ENCODE measurements at places on chromosomes 5 and 9. TPM values are rescaled to one million over a fixed set of nuclear protein-coding genes. Genes with fewer than 3 reads are reported as not detected.
A peak's percentile ranks its signal among the peaks of the same experiment; 100 is the strongest.

DNA sequence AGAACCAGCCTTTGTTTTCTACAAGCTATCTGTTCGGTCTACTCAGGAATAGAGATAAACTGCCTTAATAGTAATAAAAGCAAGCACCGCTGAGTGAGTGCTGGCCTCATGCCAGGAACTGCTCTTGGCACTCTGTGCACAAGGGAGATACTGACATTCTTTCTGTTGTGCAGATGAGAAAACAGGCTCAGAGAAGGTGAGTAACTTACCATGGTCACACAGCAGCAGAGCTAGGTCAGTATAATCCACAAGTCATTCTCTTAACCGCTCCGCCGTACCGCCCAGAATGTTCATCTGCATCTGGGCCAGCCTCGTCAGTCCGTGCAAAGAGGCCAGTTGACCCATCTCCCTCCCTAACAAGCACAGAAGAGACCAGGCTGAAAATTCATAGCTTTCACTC, 27.4 kb downstream of the QRFP start:
- no peak for DNase-seq

DNA sequence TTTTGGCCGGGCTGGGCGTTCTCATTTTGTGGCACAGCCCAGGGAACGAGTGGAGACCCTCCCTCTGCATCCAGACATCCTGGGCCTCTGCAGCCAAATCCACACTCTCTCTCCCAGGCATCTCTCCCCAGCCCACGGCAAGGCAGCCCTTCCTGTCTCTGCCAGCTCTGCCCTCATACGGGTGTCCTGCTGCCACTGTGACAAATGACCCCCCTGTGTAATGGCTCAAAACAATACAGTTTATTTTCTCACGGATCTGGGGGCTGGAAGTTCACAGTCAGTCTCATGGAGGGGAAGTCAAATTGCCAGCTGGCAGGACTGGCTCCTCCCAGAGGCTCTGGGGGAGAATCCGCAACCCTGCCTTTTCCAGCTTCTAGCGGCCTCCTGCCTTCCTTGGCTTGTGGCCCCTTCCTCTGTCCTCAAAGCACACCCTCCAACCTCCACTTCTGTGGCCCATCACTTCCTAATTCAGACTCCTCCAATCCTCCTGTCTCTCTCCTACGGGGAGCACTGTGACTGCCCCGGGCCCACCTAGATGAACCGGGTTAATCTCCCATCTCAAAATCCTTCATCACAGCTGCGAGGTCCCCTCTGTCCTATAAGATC, 70.2 kb upstream of the COL5A1 start:
- DNase-seq: peak; percentile 4

DNA sequence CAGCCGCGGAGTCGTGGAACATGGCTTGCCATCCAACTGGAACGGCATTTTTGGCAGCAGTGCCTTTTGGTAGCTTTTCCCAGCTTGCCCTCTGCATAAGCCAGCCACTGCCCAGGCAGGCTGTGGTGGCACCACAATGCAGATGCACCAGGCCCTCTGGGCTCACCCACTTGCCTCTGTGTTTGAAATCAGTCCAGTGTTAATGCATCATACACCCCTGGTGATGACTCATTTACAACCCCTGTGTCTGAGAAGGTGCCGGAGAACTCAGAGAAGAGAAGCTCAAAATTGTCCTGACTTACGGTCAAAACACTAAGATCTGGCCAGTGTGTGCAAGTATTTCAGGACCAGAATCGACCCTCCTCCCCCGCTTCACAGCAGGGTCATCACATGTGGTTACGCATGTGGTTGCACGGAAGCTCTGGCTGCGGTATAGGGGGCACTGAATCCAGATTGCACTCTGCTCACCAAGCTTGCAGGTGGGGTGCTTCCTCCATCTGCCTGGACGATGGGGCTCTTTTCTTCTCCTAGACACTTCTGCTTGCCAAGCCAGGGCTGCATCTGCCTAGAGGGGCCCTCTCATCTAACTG, 66.5 kb upstream of the SMIM15 start:
- DNase-seq: peak; percentile 31

GRCh38 chr5:113299591-113299990, 135.2 kb downstream of the TSSK1B start:
- no peak for DNase-seq

DNA sequence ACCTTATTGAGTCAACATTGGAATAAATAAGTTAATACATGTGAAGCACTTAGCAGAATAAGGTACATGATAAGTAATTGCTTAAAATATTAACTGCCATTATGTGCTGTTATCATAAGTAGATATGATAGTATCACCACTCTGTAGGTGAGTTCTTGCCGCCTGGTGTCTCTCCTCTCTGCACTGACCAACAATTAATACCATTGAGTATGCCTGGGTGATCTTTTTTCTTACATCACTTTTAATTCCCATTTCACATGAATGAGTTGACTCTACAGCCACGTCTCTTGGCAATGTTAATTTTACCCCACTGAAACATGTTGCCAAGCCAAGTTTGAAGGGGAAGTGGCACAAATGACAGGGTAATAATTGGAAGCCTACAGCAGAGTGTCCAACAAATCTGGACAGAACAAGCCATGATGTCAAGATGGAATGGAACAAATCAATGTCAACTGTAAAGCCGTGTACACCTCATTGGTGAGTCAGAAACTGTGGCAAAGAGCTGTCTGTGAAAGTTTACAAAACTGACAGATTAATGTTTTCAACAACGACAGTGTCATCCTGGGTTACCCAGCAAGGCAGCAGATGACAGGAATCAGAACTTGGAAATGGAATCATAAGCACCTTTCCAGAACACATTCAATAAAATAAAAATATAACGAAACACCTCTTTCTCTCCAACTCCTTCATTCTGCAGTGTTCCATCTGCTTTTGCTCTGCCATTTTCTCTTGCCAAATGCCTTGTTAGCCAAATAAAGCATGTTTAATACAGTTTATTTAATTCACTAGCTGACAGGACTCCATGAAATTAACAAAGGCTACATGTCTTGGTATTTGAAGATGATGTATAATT, 330.9 kb downstream of the CTNND2 start:
- DNase-seq: no peak

- DNase-seq: no peak
These were observed 9.7 kb downstream of the RNF44 start for GRCh38 chr5:176527246-176528222.

ACTBL2 gene
- 6.7 TPM for total RNA-seq

TTC23L gene
- 0.06 TPM for total RNA-seq

HAPLN1 gene
- total RNA-seq: 4.5 TPM

HAVCR2 gene
- total RNA-seq: 0.02 TPM
